ENCODE measurements at places on chromosomes 2 and 18.

- no peak for DNase-seq
Measured at GRCh38 chr18:76573325-76574025, 78.4 kb upstream of the ZNF516 start.

DNA sequence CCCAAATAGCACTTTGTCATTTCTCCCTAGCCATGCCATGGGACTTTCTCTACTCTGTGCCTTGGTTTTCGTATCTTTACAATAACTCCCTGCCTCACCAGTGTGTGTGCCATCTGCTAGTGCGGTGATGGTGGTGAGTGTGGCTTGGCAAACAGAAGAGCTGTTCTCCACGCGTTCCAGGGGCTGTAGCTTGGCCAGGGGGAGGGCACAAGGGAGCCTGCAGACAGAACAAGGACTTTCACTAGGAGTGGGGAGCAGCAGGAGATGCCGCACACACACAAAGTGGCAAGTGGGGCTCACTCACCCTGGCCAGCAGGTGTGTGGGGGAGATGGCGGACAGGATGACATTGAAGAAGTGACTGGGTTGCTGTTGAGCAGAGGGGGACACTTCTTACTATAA lies 196.9 kb downstream of the HAUS1 start:
- no peak for DNase-seq

DNA sequence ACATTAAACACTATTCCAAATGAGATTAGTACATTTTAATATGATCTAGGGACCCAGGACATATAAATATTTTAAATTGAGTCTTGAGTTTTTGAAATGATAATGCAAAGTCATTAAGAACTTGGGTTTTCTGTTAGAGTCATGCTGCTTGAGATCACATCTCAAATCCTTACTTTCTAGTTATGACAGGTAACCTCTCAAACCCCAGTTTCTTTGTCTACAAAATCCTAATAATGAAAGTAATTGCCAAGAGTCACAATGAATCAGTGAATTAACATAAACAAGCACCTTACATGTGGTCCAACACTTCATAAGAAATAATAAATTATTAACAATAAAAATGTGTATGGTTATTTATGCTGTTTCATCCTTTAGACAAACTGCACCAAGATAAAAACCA lies 607.6 kb downstream of the LRP1B start:
- DNase-seq = no peak

DNA sequence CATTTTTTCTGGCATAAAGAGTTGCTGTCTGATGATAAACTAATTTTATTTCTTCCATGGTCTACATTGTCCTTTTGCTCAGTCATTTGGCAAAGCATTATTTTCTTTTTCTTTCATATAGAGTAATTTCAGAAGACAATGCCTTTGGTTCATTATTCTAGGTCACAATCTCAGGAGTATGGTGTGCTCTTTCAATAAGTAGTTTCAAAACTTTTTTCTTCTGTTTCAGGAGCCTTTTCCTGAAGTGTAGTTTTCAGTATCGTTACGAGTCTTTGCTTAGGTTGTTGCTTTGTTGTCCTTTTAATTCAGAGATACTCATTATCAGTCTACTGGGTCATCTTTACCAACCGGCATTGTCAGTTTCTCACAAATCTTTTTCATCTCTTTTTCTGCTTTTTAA lies 100.4 kb upstream of the GPC1 start:
- DNase-seq = no peak

GRCh38 chr2:11446733-11447248 lies 19.2 kb downstream of the E2F6 start:
- peak; percentile 36 for DNase-seq

DNA sequence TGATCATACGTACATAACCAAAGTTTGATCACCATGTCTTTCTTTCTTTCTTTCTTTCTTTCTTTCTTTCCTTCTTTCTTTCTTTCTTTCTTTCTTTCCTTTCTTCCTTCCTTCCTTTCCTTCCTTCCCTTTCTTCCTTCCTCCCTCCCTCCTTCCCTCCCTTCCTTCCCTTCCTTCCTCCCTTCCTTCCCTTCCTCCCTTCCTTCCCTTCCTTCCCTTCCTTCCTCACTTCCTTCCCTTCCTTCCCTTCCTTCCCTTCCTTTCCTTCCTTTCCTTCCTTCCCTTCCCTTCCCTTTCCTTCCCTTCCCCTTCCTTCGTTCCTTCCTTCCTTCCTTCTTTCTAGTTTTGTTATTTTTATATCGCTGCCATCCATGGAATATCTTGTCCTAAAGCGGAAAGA lies 406.7 kb upstream of the DDX18 start:
- DNase-seq = no peak

- no peak for DNase-seq
Measured at GRCh38 chr2:99477054-99477453, 12.8 kb downstream of the REV1 start.

GRCh38 chr2:234631646-234632514 lies 135.0 kb upstream of the ARL4C start:
- no peak for DNase-seq

DNA sequence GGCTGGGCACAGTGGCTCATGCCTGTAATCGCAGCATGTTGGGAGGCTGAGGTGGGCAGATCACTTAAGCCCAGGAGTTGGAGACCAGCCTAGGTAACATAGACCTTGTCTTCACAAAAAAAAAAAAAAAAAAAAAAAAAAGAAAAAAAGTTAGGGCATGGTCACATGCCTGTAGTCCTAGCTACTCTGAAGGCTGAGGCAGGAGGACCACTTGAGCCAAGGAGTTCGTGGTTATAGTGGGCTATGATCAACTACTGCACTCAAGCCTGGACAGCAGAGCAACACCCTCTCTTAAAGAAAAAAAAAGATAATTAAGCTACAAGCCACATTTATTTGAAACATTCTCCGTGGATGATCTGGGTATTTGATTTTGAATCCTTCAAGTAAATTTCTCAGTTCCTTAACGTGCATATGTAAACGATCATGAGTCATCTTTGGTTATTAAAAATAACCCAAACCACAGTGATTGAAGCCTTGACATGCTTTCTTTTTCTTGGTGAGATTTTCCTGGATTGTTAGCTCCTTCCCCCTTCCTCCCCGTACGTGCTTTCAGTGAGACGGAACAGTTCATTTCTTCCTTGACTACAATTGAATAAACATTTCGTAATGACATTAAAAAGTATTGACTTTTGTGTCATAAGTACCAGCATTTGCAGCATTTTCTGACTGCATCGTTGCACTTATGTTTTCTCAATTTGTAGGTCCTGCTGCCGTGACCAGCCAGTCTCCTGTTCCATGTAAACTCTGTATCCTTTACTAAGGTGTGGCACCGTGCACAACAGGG lies 20.3 kb downstream of the RMC1 start:
- DNase-seq = no peak

- no peak for DNase-seq
Measured at GRCh38 chr2:73034661-73035375, 36.7 kb downstream of the SFXN5 start.

Data from effector CD4-positive, alpha-beta T cell (primary cell).